Globus pallidus (tissue), 1 donor: ENCODE measurements at places on chromosomes 6 and 20.

DNA sequence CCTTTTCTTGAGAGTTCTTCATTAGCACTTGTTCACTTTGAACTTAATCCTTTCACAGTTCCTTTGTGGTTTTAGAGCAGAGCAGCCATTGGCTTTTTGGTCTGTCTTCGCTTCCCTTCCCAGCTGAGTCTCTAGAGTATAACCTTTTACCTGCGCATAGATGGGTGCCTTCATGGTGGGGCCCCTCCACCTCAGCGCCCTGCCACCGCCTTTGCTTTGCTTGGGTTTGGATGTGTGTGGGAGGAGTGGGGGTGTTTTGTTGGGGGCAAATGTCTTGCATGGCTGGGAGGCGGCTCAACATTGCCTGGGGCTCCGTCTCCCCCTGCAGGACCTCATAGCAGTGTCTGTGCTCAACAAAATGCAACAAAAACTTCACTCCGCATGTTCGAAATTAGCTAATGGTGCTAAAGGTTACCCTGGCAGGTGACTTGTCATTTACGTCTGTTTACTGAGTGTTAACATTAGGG, 11.9 kb downstream of the PYGB start:
- no peak for DNase-seq

DNA sequence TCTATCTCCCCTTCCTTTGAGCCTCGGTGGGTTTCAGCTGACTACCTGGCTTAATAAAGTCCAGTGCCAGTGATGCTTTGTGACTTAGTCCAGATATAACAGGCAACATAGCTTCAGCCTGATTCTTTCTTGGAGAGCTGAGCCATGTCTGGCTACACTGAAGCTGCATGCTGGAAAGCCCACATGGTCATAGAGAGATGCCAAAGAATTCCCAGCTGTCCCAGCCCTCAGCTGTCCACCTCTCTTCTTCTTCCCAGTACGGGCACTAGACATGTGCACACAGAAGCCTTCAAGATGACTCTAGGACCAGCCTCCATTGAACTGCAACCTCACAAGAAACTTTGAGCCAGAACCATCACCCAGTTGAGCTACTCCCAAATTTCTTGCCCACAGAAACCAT, 154.1 kb upstream of the MYLIP start:
- DNase-seq, result no peak

DNA sequence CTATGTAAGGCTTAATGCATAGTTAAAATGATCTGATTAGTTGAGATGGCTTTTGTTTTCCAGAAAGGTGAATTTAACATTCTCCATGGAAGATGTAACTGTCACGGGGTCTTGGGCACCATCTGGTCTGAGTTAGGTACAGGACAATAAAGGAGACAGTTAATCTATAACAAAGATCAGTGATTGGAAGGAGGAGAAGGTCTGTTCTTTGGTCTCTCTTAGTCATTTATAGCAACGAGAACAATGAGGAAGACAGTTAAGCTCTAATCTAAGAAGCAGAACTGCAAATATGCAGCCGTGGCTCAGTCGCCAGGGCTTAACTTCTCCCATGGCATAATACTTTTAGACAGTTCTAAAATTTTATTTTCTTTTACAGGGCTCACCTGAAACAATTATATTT, 405.5 kb upstream of the SULF2 start:
- no peak for DNase-seq

DNA sequence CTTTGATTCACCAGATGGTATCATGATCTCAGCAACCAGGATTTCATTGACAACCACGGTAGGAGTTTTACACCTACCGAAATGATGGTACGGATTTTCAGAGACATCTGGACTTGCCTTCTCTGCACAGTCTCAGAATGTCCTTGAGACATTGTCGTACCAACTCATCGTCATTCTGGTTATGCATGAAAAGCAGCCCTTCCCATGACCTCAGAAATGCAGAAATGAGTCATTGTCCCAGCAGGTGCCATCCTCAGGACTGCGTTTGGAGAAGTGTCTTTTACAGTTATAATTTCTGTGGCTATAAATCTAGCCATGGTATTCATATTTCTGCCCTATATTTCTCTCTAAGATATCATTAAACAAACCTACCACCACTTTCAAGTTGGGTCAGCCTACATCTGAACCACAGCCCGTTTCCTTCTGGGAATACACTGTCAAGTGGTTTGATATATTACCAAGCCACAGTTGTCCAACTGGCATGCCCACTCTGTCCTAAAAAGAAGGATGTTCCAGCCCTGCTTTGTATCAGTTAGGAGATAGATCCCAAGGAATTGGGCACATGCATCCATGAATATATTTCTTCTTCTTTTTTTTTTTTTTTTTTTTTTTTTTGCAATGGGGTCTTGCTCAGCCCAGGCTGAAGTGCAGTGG, 7.5 kb upstream of the BFSP1 start:
- no peak for DNase-seq

GRCh38 chr6:25842526-25842925, 10.7 kb upstream of the SLC17A1 start:
- no peak for DNase-seq
